ENCODE measurements at places on chromosomes 4 and X.

- DNase-seq = no peak
Observed at GRCh38 chr4:39367166-39367565, 1.0 kb upstream of the RFC1 start.

DNA sequence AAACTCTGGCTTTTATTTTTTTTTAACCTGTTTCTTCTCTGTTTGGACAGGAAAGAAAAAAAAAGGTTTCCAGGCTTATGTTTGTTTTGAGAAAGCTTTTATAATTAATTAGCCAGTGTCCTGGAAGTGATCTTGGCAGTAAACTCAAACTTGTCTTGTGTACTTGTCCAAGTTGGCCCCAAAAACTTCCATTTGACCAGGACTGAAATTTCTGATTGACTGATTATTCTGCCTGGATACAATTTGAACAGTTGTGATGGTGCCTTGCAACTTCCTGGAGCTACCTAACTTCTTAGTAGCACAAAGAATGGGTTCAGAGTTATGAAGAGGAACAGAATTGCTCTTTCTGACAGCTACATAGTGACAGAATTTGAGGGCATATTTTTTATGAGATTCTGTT, 62.0 kb downstream of the SLC4A4 start:
- no peak for DNase-seq

DNA sequence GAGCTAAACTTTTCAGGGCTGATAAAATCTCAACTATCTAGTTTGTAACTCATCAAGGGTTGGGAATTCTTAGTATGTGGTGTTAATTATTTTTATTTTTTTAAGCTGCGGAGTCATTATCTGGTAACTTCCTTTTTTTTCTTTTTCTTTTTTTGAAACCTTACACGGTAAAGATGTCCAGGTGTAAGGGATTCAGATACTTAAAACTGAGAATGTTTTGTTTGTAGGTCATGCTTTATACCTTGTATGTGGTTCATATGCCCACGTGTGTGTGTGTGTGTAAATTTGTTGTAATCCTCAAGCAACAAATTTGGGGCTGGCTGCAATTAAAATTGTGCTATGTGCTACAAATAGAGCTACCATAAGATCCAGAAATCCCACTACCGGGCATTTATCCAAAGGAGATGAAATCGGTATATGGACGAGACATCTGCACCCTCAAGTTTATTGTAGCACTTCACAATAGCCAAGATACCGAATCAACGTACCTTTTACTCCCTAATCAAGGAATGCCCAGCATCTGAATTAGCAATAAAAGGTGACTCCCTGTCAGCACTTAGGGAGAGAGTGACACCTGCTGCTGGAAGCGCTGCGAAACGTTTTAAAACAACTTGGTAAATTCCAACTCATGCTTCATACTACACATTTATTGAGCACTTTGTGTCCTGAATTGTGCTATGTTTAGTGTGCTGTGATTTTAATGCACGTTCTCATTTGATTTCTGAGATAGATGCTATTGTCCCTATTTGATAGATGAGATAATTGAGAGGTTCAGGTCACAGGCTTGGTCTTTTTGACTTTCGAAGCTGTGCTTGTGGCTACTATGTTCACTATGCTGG, 16.1 kb downstream of the MSMO1 start:
- DNase-seq = no peak

- no peak for DNase-seq
Observed at GRCh38 chrX:129679901-129680300, 25.1 kb upstream of the APLN start.

DNA sequence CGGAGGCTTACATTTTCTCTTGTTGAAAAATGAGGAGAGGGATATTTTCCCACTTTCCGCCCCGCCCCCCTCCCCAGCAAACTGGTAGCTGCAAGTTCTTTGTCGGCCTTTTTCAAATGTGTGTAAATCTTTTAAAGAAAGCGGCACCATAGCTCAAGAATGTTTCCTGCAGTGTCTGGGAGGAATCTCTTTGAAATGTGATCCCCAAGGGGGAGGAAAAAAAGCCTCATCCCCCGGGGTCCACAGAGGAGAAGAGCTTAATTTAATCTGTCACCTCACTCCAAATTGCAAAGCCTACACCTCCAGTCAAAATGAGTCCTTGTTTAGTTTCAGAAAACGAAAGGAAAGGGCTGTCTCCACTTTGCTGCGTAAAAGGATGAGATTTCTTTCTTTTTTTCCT, 34.8 kb downstream of the ASMT start:
- peak; percentile 15 for DNase-seq

DNA sequence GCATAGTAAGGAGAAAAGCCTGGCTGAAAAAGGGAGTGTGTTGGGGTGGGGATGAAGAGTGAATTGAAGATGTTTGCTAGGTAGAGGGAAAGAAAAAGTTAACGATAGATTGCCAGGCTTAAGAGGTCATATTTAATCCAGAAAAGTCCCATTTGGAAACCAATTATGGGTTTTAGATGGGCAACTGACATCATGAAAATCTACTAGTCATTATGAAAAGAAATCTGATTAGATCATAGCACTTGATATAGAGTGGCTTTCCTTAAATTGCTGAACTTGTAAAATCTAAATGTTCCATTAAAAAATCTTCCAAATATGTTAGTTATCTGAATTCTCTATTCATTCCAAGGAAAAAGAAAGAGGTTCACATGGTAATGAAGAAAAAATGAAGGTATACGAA, 37.5 kb upstream of the IL21 start:
- DNase-seq = no peak

DNA sequence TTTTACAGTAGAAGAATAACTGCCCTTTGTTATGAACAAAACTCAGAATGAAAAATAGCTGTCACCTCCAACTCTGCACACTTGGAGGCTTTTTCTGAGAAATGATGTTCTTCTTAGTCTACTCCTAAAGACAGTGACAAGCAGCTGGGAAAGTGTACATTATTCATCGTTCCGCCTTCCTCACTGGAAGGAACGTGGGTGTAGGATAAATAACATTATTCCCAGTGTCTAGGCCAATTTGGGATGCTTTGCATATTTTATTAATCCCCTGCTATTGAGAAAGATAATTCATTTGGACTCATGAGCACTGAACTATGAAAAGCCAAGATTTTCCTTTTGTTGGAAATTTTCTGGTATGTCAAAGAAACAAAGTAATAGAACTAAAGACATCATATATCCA, 87.8 kb downstream of the VCX2 start:
- DNase-seq = no peak

DNA sequence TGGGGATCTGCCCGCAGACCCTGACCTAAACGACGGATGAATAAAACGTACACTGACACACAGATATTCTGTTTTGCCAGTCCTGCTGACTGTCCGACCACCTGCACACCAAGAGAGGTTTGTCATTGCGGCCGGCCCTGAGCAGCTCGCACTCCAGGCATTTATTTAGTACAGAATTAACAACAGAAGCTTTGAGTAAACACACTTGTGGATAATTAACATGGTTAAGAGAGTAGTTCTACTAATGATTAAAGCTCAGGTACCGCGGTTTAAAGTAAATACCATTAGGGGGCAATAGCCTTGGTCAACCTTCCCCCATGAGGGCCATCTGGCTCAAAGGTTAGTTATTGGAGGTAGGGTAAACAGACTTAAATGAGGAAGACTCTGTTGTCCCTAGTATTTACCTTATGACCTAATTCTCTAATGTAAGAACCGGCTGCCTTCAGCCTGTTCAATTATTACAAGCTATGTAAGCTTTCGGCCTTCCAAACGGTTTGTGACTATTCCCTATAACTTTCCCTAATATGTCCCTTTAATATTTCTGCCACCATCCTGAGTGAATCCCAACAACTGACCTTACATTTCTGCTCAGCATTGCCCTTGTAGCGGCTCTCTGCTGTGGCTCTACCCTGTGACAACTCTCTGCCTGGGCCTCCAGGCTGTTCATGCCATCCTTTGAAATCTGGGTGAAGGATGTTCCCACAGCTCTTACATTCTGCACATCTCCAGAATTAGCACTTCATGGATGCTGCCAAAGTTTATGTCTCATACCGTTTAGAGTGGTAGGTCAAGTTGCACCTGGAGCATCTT, 46.9 kb upstream of the SYTL5 start:
- DNase-seq = no peak

DNA sequence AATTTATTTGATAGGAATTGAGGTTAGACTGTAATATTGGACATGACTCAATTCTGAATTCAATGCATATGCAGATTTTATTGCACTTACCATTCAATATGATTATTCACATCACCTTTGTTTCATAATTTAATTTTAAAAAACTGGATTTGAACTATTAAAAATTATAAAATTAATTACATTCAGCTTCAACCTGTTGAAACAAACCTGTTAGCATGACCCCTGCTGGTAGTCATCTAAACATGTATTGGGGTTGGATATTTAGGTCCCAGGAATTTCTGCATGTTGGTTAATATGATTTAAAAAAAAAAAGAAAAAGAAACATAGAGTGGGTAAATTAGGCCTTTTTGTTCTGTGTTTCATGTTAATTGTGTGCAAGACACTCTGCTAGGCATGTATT, 85.9 kb downstream of the ARSJ start:
- no peak for DNase-seq

- no peak for DNase-seq
Observed at GRCh38 chr4:159212675-159213293, 109.9 kb downstream of the RAPGEF2 start.

DNA sequence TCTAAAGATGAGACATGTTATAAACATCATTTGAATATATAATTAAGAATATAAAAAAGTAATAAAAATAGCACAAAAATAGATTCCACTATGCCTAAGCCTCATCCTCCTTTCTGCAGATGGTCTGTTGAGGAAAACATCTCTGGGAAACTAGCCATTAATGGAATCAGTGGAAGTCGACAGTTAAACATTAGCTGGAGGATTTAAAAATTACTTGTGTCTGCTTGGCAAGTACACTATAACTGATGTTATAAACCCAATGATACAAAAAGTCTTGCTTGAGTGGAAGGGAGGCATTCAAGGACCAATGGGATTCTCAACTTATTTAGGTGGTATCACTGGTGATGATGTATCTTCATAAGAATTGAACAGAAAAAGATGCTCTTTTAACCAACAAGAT, 1598.3 kb downstream of the PCDH18 start:
- DNase-seq = no peak

- no peak for DNase-seq
Observed at GRCh38 chrX:124341396-124342132, 4.8 kb upstream of the SH2D1A start.

DNA sequence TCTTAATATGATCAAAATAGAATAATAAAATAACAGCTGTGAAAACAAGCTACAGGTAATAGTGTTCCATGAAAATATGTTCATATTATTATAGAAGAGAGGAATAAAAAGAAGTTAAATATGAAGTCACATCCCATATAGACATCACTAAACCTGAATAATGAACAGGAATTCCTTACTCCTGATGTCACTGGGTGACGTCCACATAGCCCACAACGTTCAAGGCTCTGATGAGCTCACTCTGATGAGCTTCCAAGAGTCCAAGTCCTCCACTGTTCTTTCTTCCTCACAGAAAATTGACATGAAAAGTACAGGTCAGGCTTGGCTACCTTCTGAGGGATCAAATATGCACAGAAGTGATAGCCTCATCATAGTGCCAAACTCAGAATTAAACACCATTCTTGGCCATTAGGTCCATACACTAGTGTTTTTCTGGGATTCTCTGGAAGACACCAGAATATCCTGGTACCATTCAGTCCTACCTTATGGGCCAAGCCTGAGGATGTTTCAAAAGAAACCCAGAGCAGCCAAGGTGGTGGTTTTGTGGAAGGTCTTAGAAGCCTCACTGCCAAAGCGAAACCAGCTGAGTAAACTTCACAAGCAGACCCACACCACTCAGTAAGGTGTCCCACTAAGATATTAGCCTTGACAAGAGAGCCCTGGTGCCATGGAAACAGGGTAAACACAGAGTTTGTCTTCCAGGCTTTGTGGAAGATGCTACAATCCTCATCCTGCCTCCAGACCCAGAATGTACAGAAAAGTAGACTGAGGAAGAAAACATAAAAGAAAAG, 138.4 kb upstream of the HHIP start:
- DNase-seq = no peak

GRCh38 chr4:126207910-126208309, 893.2 kb downstream of the FAT4 start:
- DNase-seq = no peak

GRCh38 chr4:153789741-153790499, 1.0 kb upstream of the SFRP2 start:
- peak; percentile 88 for DNase-seq

DNA sequence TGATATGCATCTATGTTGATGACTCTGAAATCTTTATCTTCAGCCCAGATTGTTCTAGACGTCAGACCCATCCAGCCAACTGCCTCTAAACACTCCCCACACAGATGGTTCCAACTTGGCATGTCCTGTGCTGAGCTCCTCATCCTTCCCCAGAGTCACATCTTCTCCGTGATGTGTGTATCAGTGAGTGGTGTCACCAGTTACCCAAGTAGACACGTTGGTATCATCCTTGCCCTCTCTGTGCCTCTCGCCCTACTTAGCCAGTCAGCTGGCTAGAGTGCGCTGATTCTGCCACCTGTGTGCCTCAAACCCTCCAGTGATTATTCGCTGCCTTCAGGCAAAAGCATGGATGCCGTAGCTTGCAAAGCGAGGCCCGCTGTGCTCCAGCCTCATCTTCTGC, 18.6 kb downstream of the PRIMPOL start:
- no peak for DNase-seq

- no peak for DNase-seq
Observed at GRCh38 chrX:43813898-43814297, 68.4 kb downstream of the MAOB start.

- no peak for DNase-seq
Observed at GRCh38 chr4:1048773-1049590, 37.6 kb downstream of the FGFRL1 start.

GRCh38 chr4:3062471-3062870, 11.9 kb downstream of the HTT-AS start:
- DNase-seq = no peak

- DNase-seq = no peak
Observed at GRCh38 chr4:39259571-39260330, 77.4 kb downstream of the WDR19 start.

- DNase-seq = no peak
Observed at GRCh38 chrX:153179131-153179530, at the start of gene MAGEA1. MAGEA1 (plus strand) TSS chrX:153179284; CDS start chrX:153182390, 3,106 bp downstream.

DNA sequence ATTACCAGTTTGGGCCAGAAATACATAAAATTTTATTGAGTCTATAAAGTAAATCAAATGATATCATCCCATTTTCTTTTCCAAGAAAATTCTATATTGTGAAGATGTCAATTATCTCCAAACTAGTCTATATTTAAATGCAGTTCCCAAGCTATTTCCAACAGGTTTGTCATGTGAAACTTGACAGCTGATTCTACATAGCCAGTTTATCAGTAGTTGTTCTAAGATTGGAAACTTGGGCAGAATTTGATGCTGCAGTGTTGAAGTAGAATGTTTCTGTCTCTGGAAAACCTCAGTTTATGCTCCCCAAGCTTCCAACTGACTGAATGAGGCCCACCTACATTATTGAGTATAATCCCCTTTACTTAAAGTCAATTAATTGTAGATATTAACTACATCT, 994.1 kb downstream of the PCDH7 start:
- no peak for DNase-seq

All from retina (tissue), 1 donor.